Epithelial cell of prostate (primary cell): ENCODE measurements at places on chromosomes 6 and 20.

- DNase-seq, result no peak
These were observed 187.1 kb upstream of the TCF21 start for GRCh38 chr6:133701633-133702331.

DNA sequence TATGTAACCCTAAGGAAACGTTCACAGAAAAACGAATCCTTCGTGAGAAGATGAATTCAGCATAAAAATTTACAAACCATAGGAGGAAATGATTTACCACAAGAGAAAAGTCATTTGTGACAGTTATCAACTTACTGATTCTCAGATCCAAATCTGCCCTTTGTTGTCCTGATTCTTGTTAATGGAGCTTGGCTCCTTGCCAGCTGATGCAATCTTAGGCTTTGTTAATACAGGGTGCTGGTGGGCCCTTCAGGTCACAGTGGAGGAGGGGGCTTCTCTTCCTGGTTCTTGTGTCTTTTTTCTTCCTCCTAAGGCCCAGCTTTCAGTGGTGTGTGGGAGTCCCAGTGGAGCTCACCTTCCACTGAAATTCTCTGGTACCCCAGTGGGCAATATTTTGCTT, 108.4 kb upstream of the MAP3K7 start:
- no peak for DNase-seq

DNA sequence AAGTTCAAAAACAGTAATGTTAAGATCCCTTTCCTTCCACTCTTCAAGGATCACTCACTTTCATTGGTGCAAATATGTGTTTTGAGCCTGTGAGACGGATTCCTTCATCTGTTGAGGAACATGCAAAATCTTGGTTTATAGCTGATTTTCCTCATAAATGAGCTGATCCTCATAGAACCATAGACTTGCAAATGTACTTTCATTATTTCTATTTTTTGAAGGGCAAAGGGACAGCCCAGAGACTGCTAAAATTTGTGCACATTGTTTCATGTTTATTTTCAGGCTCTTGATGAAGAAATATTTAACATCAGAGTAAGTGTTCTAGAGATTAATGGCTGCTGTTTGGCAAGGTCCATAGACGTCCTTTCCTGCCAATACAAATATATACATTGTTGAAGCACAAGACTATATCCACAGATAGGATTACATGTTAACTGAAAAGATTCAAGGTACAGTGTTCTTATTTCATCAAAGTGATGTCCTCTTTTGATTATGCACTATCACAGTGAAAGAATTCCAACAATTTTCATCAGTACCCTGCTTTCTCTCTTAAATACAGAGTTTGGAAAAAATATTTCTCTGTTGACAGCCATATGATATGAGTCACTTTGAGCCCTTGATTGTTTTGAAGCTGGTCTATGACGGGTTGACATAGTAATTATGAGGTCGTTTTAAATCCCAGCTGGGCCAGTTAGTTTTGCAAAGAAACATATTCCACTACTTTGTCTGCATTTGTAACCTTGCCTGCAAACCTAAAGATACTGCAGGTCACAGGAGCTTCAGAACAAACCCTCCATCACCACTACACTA, 95.7 kb downstream of the FILIP1 start:
- DNase-seq, result no peak

- DNase-seq, result no peak
These were observed 156.8 kb upstream of the RALGAPA2 start for GRCh38 chr20:20869161-20869775.

- DNase-seq, result no peak
These were observed 235.1 kb downstream of the FNDC1 start for GRCh38 chr6:159404296-159404695.

DNA sequence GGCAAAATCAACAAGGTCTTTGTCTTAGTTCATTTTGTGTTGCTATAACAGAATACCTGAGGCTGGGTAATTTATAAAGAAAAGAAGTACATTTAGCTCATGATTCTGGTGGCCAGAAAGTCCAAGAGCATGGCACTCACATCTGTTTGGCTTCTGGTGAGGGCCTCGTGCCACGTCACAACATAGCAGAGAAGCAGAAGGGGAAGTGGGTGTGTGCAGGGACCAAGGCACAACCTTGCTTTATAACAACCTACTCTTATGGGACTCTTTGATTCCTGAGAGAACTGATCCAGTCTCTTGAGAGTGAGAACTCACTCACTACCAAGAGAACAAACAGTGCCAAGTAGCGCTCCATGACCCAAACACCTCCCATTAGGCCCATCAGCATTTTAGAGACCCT, 25.4 kb downstream of the GABRR2 start:
- DNase-seq, result no peak

DNA sequence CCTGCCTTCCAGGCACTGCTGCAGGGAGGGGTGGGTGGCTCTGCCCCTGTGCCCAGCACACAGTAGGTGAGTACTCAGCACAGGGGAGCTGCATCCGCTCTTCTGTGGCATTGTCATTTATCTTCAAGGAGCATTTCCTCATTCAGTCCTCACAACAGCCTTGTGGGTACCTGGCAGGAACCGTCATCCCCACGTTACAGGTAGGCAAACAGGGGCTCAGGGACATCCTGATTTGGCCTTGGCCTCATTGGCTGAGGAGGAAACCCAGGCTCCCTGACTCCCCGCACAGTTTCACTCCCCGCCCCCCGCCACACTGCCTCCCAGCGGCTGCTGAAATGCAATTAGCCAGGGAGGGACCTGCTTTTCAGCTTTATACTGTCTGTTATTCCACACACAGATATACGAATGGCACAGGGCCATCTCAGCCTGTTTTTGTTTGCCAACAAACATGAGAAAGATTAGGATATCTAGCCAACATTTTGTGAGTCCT, 24.2 kb upstream of the PNPLA1 start:
- DNase-seq, result no peak

- no peak for DNase-seq
These were observed 8.1 kb downstream of the LYRM2 start for GRCh38 chr6:89630488-89630887.

DNA sequence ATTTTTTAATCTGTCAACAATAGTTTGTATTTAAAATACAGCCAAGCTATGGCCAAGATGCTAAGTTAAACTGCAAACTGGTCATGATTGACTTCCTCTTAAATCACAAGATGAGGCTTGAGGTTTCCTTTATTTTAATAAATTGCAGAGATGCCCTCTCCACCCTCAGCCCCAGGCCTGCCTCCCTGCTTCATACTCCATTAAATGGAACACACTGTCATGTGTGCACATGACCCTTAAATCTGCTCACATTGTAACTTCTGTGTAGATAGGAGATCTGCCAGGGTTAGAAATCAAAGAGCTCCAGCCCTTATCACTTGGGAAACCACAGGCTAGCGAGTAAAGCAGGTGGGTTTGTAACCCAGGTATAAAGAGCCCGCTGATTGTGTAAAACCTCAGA, 20.8 kb downstream of the DUSP22 start:
- DNase-seq, result no peak

DNA sequence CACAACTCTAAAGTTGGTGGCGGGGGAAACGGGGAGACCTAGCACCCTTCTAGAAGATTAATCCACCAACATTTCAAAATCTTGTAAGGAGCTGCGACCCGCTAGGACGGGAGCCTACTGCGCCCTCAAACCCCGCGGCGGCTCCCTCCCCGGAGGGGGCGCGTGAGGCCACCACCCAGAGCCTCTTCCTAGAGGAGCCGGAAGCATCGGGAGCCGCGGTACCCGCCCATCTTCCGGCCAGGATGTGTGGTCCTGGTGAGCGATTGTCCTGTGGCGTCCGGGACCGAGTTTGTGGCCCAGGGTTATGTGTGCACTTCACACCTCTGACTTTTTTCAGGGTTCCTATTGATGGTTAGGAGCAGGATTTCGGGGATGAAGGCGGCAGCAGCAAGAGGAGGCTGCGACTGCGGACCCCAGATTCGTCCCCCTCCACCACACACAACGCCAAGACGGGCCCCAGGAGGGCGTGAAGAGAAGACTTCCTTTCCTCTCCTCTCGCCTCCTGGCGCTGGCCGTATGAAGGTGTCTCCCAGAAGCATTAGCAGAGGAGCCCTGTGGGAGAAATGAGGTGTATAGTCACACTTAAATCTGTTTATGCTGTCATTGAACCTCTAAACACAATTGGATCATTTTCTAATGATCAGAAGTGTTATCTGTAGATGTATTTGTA, 10.7 kb downstream of the ZNF165 start:
- no peak for DNase-seq

GRCh38 chr6:35967076-35967774, 46.3 kb upstream of the SRPK1 start:
- no peak for DNase-seq

GRCh38 chr6:28977341-28978132, 27.6 kb downstream of the ZNF311 start:
- DNase-seq, result no peak

- DNase-seq, result no peak
These were observed 14.7 kb downstream of the COL20A1 start for GRCh38 chr20:63307538-63308217.

DNA sequence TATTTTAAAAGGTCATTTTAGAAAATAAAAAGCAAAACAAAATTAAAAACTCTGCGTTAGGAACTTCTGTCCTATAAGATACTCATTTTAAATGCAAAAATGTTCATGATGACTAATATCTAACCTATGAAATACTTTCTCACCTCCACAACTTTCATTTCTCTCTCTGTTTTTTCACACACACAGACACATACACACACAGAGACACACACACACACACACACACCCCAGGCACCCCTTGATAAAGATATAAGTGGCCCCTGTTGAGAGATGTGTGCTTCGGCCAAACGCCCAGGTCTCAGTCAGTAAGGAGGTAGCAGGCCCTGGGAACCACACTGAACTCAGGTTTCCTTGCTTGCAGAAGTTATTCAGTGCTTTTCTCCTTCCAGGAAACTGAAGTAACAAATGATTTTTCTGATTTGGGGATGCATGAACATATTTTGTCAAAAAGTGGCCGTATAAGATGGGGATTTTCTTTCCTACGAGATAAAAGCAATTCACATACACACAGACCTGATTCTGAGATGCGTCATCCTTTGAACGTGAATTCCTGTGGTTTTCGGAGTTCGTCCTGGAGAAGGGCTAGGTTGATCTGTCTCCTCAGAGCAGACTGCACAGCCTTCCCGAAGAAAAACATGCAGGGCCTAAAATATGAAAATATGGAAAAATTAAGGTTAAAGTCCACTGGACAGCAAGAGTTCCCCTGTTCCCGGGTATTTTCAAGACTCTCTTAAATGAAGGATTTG, 306.8 kb upstream of the FOXQ1 start:
- DNase-seq, result no peak

DNA sequence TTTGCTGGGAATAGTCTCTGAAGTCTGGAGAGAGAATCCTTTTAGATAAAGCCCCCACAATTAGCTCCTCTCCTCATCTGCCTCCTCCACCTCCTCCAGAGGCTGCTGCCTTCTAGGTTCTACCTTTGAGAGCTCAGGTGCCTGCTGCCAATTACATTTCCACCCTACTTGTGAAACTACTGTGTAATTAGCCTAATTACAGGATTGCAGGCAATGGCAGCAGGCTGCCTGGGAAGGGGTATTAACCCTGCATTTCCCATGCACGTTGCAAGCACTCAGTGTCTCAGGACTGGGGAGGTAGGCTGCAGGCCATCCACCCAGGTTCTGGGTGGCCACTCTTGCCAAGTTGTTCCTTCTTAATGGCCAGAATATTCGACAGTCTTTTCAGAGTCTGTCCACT, 215.6 kb upstream of the ZNF217 start:
- no peak for DNase-seq

DNA sequence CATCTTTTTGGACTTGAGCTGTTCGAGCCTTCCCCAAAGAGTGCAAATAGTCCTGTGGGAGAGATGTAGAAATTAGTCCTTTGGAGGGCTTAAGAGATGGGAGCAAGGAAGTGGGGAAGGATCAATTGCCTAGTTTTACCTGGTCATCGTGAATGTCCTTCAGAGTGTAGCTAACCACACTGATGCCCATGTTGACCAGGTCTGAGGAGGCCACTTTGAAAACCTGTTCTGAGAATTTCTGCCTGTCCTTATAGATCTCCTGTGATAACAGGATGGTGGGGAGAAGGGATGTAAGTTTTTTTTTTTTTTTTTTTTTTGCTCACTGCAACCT, 2.0 kb downstream of the FLOT1 start:
- DNase-seq, result no peak

DNA sequence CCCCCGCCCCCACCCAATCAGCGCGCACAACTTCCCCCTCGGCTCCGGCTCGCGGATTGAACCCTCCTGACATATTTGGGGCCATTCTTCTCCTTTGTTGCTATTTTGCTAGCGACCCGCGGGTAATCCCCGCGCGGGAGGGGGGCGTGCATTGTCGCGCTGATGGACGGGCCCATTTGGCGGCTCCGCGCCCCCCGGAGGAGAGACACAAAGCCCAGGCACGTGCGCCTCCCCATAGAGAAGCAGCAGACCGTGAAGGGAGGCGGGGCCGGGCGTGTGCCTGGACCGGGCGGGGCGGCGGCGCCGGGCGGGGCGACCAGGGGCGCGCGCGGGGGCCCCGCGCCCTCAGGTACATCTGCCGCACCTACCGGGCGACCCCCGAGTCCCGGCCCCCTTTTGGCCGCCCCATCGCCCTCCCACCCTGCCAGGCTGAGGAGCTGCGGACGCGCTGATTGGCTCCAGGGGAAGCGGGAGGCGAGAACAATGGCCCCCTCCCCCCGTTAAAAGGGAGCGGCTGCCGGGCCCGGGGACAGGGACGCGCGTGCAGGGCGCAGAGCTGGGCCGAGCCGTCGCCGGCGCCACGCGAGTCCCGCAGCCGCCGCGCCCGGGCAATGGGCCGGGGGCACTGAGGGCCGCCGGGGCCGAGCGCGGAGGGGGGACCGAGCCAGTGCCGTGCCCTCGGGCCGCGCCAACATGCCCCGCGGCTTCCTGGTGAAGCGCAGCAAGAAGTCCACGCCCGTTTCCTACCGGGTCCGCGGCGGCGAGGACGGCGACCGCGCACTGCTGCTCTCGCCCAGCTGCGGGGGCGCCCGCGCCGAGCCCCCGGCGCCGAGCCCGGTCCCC, at the start of gene INSM1:
Gene INSM1, plus strand, starts transcription at position 530 of the 843 bp plus-strand sequence. Its CDS starts 164 bp downstream, at position 694.
- DNase-seq, result no peak

- no peak for DNase-seq
These were observed 34.9 kb upstream of the PRDM1 start for GRCh38 chr6:106051226-106051625.

GRCh38 chr6:55892749-55893357, 17.5 kb upstream of the BMP5 start:
- DNase-seq, result no peak

DNA sequence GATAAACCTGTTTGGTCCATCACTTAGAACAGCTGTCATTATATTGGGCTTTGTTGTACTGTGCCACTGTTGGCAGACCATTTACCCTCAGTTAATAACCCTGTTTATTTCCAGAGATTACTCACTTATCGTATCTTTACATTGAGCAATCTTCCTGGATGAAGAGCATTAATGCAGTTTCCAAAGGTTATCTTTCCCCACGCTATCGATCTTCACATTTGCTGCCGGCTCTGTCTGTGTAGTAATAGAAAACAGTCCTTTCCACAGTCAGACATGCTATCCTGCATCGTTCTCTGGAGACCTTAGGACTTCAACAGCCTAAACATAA, 27.4 kb downstream of the GHRH start:
- DNase-seq, result no peak

GRCh38 chr6:99032396-99032795, 84.7 kb upstream of the FBXL4 start:
- no peak for DNase-seq

- DNase-seq, result no peak
These were observed 24.9 kb downstream of the ZBP1 start for GRCh38 chr20:57595041-57596030.

GRCh38 chr6:40455686-40456389, 131.3 kb downstream of the LRFN2 start:
- DNase-seq, result no peak
